Natural killer cell treated with Interleukin-12 subunit alpha and Interleukin-12 subunit beta and Interleukin-15 and Interleukin-18, amount 100 ng/mL, for 72 hours (primary cell): ENCODE measurements at places on chromosomes 2 and 18.

DNA sequence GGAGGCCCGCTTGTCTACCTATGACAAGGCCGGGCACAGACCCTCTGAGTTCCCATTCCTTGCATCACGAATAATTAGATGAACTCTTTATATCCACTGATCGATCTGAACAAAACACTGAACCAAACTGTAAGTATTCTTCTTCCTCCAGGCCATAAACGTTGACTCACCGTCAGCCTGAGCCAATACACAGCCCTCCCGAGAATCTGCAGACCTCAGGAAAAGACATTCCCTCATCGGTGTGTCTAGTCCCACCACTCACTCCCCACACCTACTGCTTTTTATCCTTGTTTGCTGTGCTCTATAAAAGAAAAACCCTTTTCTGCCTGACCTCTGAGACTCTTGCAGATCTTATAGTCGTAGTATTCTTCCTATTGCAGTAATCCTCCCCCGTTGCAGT lies 41.0 kb downstream of the TMEM87B start:
- H3K27ac ChIP-seq = no peak overlapping the region
- DNase-seq = no peak
- peaks cover 8% of the 10 kb centered on the region for H3K4me1 ChIP-seq
- no peaks in the 10 kb centered on the region for H3K27me3 ChIP-seq

DNA sequence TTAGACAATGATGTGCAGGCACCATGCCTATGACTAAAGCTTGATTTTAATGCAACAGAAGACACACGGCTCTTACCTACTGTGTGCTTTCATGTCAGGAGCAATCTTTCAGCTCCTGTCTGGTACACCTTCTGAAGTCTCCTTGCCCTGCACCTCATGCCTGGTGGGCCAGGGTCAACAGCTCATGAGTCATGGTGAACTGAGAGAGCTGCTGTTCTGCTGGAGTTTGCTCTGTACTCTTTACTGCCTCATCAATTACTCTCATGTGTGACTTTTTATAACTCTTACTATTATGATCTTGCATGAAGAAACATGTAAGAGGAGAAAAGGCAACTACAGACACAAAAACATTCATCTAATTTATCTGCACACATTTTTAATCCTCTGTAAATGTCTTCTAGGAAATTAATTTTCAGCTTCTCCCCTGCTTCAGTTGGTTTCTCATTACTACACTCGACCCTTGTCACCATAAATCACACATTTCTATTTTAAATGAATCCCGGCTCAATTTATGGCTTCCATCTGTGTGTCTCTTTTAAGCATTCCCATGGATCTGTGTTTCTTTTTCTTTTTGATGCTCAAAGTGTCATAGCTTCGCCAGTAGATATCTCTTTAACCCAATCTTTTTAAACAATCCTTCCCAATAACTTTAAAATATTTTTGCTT lies 9.7 kb downstream of the SERPINB7 start:
- no peak for DNase-seq
- no peak overlapping the region for H3K4me3 ChIP-seq
- H3K27me3 ChIP-seq = no peaks in the 10 kb centered on the region
- H3K4me1 ChIP-seq = peaks cover 13% of the 10 kb centered on the region

DNA sequence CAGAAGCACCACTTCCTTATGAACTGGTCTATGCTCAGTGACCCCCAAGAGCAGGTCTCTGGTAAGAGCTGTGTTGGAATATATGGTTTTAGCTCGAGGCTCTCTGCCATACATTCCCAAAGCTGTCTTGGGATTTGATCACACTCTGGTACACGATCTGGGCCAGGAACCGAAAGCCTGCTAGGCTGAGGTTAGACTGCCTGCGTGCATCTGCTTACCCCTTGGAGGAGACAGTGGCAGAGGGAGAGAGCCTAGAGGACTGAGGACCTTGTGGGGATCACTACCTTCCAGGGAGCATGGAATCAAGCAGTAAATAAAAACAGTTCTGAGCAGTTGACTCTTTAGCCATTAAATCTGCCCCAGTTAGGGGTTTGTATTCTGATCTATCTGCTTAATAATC lies 63.7 kb downstream of the ZNF532 start:
- H3K27me3 ChIP-seq = peaks cover 6% of the 10 kb centered on the region
- no peaks in the 10 kb centered on the region for H3K4me1 ChIP-seq

GRCh38 chr2:187593098-187593497 lies 38.9 kb upstream of the TFPI start:
- no peaks in the 10 kb centered on the region for H3K4me1 ChIP-seq
- H3K36me3 ChIP-seq = no peaks in the 10 kb centered on the region
- no peak overlapping the region for H3K27ac ChIP-seq
- H3K27me3 ChIP-seq = no peaks in the 10 kb centered on the region

DNA sequence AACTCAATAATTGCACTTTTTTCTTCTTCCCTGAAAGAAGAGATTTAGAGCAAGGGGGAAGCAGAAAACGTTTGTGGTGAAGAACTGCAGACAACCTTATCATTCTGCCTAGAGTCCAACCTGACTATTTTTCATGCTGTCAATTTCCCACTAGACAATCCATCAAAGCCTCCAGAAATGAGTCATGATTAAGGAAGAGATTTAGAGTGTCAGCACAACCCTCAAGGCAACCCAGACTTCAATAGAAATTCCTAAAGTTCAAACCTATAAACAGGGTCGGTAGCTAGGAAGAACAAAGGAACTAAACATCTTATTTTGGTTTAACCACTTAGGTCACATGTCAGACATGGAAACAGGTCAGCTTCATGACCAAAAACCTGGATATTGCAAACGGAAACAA lies 86.9 kb downstream of the SLC25A12 start:
- no peak overlapping the region for H3K27ac ChIP-seq
- no peaks in the 10 kb centered on the region for H3K36me3 ChIP-seq
- H3K27me3 ChIP-seq = no peaks in the 10 kb centered on the region
- no peak for DNase-seq

DNA sequence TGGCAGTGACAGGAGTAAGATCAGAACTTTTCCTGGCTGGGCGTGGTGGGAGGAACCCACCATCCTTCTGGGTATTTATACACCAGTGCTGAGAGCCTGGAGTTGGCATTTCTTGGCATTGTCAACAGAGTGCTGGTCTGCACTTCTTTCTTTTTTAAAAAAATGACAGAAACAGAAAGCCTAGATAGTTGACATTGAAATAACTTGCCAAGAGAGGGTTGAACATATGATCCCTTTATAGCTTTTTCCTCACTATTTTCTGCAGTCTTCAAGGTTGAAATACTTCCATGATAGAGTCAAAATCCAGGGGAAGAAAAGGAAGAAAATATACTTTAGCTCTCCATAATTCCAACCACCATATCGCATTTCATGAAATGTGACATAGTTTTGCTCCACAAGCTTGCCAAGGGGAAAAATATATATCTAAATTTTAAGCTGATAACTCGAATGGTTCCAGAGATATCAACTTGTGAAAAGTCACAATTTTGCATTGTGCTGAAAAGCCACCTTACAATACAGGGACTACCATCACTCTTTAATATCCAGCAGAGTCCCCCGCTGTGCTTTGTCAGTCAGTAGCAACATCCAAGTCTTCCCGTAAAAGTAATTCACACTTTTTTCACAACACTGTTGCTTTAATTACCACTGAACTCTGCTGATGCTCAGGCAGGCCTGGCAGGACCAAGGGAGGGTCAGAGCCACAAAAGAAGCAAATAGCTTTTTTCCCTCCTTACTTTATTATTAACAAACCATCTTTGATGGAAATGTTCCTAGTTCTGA lies 764.9 kb upstream of the FANCL start:
- no peaks in the 10 kb centered on the region for H3K36me3 ChIP-seq
- H3K4me1 ChIP-seq = no peaks in the 10 kb centered on the region
- no peak for DNase-seq
- H3K27ac ChIP-seq = no peak overlapping the region

GRCh38 chr2:177923323-177923722 lies 149.3 kb downstream of the PDE11A start:
- H3K4me1 ChIP-seq = no peaks in the 10 kb centered on the region
- DNase-seq = no peak
- no peaks in the 10 kb centered on the region for H3K36me3 ChIP-seq
- H3K4me3 ChIP-seq = no peak overlapping the region
- H3K27ac ChIP-seq = no peak overlapping the region
- H3K27me3 ChIP-seq = peaks cover 15% of the 10 kb centered on the region

DNA sequence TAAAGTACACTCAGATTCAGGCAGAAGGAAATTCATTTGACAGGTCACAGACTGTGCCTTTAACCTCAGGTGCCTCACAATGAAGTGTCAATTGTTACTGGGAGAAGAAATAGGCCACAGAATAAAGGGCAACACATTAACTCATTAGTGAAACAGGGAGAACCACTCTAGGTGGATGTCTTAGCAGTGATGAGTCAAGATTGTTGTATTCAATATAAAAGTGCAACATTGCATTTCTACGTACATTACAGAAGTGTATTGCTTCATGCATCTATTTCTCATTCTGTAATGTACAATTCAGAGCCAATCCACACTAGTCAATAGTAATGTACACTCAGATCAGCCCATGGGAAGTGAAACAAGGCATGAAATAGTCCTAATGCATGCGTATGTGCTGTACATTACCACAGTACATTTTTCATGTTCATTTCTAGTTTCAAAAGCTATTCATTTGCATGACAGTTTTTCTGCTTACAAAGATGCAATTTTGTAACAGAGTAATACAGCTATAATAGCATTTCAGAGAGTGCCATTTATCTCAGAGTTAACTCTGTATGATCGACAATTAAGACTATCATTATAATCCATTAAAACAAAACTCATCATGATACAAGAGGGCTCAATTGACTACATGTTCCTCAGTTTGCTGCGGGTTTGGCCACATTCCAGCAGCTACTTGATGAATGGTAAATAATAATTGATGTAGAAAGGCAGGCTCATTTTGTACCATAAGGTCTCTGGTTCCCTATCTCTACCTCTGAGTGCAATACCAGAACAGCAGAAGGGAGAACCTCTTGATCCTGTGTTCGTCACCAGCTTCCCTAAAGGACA lies 12.2 kb upstream of the ARL5A start:
- no peak overlapping the region for H3K4me3 ChIP-seq
- no peaks in the 10 kb centered on the region for H3K36me3 ChIP-seq
- H3K27ac ChIP-seq = no peak overlapping the region
- no peaks in the 10 kb centered on the region for H3K27me3 ChIP-seq
- DNase-seq = no peak
- no peaks in the 10 kb centered on the region for H3K4me1 ChIP-seq

- no peaks in the 10 kb centered on the region for H3K4me1 ChIP-seq
- no peak for DNase-seq
- no peak overlapping the region for H3K27ac ChIP-seq
- H3K36me3 ChIP-seq = no peaks in the 10 kb centered on the region
- no peaks in the 10 kb centered on the region for H3K27me3 ChIP-seq
- H3K4me3 ChIP-seq = no peak overlapping the region
Observed at GRCh38 chr2:238098901-238099713, 1.0 kb upstream of the ESPNL start.

GRCh38 chr2:29590211-29590610 lies 331.2 kb downstream of the ALK start:
- no peaks in the 10 kb centered on the region for H3K36me3 ChIP-seq
- no peak for DNase-seq
- no peaks in the 10 kb centered on the region for H3K4me1 ChIP-seq

DNA sequence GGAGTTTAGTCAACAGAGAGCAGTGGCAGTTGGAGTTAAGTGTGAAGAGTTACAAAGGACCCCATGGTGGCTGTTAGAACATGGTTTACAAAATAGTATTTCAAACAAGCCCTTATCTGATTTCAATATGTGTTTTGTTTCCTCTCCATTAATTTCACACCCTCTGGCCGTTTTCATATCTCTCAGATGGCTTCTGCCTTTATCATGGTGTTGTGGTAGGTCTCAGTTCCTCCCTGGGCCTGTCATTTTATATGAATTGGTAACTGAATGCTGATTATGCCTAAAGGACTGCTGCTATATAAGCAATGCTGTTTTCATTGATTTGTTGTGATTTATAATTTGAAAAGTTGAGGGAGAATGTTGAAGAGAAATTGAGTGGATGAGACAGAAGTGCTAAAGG lies 686.7 kb downstream of the NYAP2 start:
- H3K4me1 ChIP-seq = no peaks in the 10 kb centered on the region
- no peak overlapping the region for H3K27ac ChIP-seq
- H3K36me3 ChIP-seq = no peaks in the 10 kb centered on the region
- H3K4me3 ChIP-seq = no peak overlapping the region
- no peaks in the 10 kb centered on the region for H3K27me3 ChIP-seq
- no peak for DNase-seq

DNA sequence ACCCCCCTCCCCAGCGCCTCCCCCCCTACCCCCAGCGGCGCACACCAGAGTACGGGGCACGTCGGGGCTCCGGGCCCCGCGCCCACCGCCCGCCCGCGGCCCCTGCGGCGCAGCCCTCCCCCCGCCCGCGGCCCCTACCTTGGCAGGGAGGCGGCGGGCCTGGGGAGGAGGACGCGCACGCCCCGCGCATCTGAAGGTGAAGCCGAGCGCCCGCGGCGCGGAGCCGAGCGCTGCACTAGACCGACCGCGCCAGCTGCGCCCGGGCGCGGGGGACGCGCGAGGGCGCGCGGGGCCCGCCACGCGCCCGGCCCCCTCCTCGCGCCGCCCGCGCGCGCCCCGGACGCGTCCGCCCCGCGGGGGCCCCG lies at the start of gene ZNF516:
Gene ZNF516 (minus strand): TSS at position 237 of the 365 bp plus-strand sequence. CDS start 52,188 bp downstream, outside the sequence.
- H3K4me3 ChIP-seq = peak within 1 kb of the TSS; percentile 90
- H3K36me3 ChIP-seq = no peaks in the 10 kb centered on the region
- peaks cover 22% of the 10 kb centered on the region for H3K4me1 ChIP-seq

DNA sequence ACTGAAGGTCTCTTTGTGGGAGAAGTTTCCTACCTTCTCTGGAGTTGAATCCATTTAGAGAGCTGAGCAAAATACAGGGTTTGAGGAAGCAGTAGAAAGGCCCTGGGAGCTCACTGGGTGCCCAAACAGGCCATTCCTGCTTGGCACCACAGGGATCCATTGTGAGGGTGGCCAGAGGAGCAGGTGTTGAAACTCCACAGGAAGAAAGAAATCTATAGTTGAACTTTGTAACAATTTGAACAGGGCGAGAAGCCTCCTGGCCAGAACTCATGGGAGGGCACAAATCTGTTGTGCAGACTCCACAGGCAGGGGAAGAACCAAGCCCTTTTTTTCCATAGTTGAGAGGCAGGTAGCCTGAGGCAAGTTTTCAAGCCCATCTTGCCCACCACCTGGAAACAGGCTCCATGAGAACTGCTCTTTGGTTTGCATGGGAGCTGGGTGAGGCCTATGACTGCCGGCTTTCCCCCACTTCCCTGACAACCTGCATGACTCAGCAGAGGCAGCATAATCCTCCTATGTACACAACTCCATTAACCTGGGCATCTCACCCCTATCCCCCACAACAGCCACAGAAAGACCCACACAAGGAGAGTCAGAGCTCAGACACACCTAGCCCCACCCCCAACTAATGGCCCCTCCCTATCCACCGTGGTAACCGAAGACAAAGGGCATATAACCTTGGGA lies 1053.0 kb downstream of the TSN start:
- H3K27me3 ChIP-seq = no peaks in the 10 kb centered on the region
- no peaks in the 10 kb centered on the region for H3K4me1 ChIP-seq
- peaks cover 18% of the 10 kb centered on the region for H3K36me3 ChIP-seq
- H3K4me3 ChIP-seq = no peak overlapping the region
- H3K27ac ChIP-seq = no peak overlapping the region
